Pancreas (tissue), 10 donors: ENCODE measurements at places on chromosomes 4 and X. TPM values are rescaled to one million over a fixed set of nuclear protein-coding genes. Genes with fewer than 3 reads are reported as not detected.

GRCh38 chrX:56232221-56233082, at the start of gene KLF8:
KLF8 (plus strand) TSS chrX:56232356; CDS start chrX:56233335, 979 bp downstream.
- peak; percentile 32 for DNase-seq

GRCh38 chrX:66110112-66110511, 53.9 kb upstream of the HEPH start:
- no peak for DNase-seq

- DNase-seq, result peak; percentile 84
Measured at GRCh38 chrX:134460005-134460861, at the start of gene HPRT1. HPRT1 (plus strand) TSS chrX:134460165; CDS start chrX:134460312, 147 bp downstream.

GRCh38 chrX:11244636-11245035, 48.6 kb upstream of the AMELX start:
- no peak for DNase-seq

GRCh38 chrX:132565273-132565672, 76.4 kb upstream of the MBNL3 start:
- DNase-seq, result no peak

DNA sequence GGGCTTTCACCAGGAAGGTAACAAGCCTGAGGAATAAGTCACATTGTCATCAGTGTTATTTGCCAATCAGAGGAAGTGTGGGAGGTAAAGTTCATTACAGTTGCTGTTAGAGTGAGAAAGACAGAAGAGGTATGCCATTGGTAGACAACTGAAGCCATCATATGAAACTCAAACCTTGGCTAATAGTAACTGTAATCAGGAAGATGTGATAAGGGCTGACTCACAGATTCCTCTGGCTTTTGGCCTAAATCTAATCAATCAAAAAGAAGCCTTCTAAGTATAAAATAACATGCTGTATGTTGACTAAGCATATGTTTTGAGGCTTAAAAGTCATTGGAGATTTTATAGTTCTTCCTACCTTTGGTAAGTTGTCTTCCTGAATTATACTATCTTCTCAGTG, 242.8 kb downstream of the PCDH7 start:
- no peak for DNase-seq

DNA sequence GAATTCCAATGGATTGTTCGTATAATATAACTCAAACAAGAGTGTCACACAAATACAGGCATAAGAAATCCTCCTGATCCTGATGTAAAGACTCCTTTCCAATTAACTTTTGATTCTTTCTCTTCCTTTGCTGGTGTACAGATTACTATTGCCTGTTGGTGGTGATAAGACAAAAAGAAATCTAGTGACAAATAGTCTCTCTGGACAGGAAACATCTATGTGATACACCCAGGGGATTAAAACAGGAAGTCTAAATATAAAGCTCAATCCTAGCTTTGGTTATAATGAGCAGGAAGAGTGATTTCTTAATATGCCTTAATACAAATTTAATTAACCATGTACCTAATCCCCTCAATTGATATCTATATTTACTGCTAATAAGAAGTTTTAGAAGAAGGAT, 45.1 kb downstream of the ARHGEF6 start:
- DNase-seq, result no peak

GRCh38 chrX:119477812-119478232, 9.6 kb downstream of the SLC25A5 start:
- DNase-seq, result peak; percentile 60

Gene PRR27
- polyA plus RNA-seq, result not detected

Gene FHDC1
- 1.2 TPM for polyA plus RNA-seq

Gene SRPK3
- 1.0 TPM for polyA plus RNA-seq

Gene CCSER1
- polyA plus RNA-seq, result 0.99 TPM

Gene C1QTNF7
- polyA plus RNA-seq, result 0.30 TPM

Gene VSIG1
- polyA plus RNA-seq, result 0.05 TPM
